ENCODE measurements at places on chromosomes 7 and 10.

DNA sequence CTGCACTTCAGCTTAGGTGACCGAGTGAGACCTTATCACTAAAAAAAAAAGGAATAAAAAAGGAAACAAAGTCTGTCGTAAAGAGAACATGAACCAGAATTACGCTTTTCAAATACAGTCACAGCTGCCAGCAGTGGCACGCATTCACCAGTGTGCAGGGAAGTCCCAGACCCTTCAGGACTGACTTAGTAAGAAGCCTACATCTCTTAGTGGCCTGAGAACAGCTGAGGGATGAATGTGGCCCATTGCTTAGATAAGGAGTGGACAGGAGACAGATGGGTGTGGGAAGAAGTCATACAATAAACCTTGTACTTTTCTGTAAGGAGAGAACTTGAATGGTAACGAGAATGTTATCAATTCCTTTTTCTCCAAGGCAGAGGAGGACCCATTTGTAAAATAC, 178.5 kb downstream of the JCAD start:
- no peak for ATAC-seq

- ATAC-seq, result no peak
Measured at GRCh38 chr7:113812591-113813255, 106.1 kb downstream of the PPP1R3A start.

- no peak for ATAC-seq
Measured at GRCh38 chr7:48042636-48043035, 7.3 kb downstream of the C7orf57 start.

GRCh38 chr7:72760602-72761001, 67.4 kb downstream of the TYW1B start:
- ATAC-seq, result no peak

DNA sequence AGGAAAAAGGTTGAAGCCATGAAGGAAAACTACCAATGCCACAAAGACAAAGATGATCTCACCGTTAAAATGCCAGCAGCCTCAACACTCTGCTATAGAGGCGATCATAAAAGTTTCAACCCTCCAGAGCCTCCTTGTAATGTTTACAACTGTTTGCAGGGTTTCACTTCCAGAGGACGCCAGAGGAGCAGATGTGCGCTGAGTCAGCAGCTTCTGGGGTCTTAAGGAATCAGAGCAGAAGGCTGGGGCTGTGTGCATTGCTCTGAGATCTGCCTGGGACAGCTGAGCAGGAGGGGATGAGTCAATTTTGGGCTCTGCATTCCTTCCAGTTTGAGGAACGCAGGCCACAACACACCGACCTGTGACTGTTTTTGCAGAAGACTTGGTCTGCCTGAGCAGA, 98.3 kb downstream of the TMEM130 start:
- ATAC-seq, result no peak

- ATAC-seq, result no peak
Measured at GRCh38 chr7:94049615-94050014, 45.5 kb upstream of the BET1 start.

- ATAC-seq, result no peak
Measured at GRCh38 chr7:33669251-33669670, 236.1 kb upstream of the BMPER start.

DNA sequence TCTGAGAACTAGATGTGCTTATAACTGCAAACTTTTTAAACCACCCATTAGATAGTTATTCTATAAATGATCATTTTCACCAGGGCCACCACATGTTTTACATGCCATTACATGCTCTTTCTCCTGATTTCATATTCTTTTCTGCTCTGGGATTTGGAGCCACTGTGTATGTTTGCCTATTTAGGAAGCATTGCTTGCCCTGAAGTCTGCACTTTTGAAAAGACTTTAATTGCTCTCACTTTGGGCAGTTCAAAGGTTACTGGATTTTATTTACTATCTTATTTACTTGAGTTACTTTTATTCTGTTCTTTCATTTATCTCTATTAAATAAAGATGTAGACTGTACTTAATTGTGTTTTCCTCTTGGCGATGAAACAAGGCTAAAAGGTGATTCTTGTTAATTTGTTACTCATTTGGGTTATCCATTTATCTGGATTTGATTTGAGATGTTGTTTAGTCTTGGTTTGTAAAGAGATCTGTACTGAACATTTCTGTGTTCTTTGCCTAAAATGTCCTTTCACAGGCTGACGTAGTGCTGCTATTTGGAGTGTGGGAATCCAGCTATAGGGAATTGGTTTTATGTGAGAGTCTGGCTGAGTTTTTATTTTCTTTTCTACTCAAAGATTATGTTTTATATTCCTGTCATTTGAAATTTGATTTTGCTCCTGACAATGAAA, 88.8 kb downstream of the SUGCT start:
- ATAC-seq, result no peak

DNA sequence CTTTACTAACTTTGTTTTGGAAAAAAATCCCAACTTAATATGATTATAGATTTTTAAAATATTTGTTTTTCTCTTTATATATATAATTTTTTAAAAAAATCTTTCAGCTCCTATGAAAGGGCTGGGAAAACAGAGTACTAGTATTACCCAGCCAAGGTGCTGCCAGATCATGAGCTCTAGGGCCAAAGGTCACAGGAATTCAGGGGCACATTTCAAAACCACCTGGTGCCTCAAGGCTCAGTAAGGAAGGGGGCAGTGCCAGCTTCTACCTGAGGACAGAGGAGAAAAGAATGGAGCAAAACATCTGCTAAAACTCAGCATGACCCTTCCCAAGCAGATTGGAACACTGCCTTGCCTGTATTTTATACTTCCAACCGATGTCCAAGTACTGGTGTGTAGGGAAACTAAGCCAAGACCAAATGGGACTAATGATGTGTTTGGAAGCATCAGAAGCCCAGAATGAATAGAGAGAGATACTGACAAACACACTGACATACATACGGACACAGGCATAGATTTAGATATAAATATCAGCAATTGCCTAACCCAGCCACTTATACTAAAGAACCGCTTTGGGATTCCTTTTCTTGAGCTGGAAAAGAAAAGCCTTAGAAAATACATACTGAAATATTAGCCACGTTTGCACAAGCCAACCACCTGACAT, 667.3 kb downstream of the PARD3 start:
- no peak for ATAC-seq

DNA sequence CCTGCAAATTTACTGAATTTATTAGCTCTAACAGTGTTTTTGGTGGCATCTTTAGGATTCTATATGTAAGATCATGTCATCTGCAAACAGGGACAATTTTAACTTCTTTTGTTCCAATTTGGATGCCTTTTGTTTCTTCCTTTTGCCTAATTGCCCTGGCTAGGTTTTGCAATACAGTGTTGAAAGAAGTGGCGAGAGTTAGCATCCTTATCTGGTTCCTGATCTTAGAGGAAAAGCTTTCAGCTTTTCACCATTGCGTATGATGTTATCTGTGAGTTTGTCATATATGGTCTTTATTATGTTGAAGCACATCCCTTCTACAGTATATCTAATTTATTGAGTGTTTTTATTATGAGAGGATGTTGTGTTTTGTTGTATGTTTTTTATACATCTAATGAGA, 301.4 kb downstream of the PTPRN2 start:
- no peak for ATAC-seq

DNA sequence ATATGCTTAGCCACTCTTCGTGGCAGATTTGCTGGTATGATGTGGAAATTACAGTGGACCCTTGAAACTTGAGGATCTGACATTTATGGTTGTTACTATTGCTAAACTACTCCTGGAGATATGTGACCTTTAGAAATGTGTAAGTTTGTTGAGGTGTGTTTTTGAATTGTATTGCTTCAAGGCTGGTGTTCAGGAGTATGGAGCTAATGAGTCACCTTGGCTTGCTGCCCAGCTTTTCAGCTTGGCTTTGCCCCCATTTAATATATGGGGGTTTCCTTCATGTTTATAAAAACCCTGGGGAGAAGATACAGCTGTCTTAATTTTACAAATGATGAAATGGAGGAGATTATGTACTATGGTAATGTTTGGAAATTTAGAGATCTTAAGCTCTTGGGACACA, 11.6 kb downstream of the HBP1 start:
- ATAC-seq, result peak; percentile 71

GRCh38 chr7:110592557-110592956, 498.4 kb upstream of the LRRN3 start:
- no peak for ATAC-seq

DNA sequence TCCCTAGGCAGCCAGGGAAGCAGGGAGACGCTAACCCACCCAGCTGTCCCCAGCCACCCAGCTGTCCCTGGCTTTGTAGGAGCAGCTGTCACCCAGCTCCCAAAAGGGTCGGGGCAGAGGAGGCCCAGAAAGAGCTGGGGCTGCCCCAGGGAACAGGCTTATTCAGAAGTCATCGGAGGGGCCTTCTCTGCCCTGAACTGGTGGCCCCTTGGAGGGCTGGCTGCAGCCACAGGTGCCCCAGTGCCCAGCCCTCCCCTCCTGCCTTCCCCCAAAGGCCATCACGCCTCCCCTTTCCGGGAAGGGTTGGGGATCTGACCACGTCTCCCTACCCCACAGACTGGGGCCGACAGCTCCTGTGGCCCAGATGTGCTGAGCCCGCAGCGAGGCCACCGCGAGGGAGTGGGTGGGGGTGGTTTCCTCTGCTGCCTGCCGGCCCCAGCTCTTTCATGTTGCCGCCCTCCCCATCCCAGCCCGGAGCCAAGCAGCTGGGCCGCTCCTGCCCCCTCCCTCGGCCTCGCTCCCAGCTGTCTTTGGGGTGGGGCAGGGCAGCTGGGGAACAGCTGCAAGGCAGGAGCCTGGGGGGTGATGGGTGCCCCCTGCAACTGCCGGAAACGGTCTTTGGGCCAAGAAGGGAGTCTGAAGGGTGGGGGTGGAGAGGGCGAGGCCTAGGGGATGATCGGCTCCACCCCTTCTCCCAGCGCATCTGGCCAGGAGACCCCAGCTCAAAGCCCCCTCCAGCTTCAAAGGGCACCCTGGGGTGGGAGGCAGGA, 16.8 kb downstream of the TRIM8 start:
- peak; percentile 84 for ATAC-seq

- ATAC-seq, result no peak
Measured at GRCh38 chr7:91064938-91065337, 199.3 kb upstream of the FZD1 start.

DNA sequence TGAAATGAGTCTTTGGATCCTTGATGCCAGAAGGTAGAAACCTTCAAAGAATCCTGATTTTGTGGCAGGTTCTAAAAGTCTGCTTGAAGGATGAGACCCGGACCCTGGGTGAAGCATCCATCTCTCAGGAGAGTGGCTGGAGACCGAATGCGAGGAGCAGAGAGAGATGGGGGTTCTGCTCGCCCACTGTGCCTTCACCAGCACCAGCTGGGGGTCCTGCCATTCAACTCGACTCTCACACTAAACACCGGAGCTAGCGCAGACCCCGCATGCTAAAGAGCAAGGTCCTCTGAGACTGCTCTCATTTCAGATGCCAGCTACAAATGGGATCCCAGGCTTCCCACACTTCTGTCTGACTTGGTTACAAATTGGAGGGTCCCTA, 218.4 kb downstream of the GLRX3 start:
- no peak for ATAC-seq

DNA sequence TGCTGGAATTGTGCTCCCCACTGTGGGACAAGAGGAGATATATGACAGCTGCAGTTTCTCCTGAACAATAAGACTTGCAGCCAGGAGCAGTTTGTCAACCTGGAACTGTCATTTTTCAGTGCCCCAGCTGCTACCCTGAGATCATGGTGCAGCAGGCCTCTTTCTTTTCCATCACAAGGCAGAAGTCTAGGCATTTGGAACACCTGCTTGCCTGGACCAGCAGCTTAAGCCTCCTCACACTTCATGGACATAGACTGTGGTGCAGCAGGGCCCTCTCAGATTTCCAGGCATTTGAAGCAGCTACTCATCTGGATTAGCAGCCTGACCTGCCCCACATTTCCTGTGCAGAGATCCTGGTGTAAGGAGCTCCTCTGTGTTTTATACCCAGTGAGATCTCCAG, 450.7 kb upstream of the TEX47 start:
- no peak for ATAC-seq

DNA sequence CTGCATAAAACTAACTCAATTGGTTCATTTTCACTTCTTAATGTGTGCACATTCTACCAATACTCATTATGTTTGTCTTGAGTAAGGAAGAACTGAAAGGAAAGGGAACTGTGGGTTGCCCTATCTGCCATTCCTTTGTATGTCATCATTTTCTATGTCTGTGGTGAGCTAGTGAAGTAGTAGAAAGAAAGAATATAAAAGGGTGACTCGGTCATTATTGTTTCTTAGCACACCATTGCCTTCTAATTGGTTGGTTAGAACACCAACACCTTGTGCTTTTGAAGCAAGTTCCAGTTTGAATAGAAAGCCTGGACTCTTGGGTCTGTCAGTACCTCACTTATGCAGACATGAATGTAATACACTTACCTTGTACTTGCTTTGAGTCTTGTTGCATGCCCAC, 64.3 kb upstream of the MDFIC start:
- ATAC-seq, result no peak

DNA sequence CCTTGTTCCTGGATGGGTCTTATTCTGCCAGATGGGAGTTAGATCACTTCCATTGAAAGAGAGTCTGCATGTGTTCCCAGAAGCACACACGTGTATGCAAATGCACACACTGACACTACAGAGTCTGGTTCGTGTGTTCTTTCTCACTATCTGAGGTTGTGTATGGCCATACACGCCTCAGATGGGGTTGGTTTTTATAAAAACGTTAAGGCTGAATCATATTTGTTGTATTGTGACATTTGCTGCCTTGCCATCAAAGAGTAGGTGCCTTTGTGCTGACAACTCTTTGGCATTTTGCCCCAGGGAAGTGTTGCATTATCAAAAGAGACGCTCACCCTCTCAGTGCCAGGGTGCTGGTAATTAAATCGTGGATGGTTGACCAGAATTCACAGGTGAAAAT, 37.7 kb upstream of the HDAC9 start:
- ATAC-seq, result no peak

DNA sequence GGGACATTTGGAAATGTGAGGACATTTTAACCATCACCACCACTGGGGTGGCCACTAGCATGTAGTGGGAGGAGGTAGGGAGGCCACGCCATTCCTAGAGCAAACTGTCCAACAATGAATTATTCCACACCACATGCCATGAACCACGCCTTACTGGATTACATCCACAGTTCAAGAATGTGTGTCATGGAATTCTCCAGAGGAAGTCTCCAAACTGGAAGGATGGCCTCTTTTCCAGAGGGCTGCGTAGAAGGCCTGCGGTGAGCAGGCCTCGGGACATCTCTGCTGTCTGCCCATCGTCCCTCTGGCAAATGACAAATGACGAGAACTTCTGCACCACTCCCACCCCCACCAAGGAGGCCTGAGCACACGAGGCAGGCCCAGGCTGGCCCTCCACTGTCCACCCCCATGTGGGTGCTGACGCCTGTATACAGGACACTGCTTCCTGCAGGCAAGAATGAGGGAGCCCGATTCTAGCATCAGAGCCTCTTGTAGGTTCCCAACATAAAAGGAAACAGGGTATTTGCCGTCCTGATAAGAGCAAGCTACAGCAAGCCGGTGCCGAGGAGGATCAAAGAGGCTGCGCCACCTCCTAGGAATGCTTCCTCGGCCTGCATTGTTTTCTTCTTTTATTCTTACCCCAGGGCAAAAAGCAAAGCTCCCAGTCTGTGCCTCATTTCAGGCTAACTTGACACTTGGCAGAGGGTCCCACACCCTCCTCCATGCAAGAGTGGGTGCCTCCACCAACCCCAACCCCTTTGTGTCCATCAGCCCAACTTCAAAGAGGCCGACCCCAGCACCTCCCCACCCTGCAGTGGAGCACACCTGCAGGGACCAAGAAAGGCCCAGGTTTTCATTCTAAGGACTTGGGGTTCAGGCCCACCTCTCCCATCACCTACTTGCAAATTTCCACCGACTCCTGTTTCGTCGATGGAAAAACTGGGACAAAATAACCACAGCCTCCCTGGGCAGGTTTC, 23.9 kb downstream of the TNS3 start:
- ATAC-seq, result no peak

Data from activated CD4-positive, CD25-positive, alpha-beta regulatory T cell treated with anti-CD3 and anti-CD28 coated beads, Interleukin-2, amount 50 U/mL, for 24 hours (primary cell).